ENCODE measurements at places on chromosomes 4 and X.

- DNase-seq: no peak
Observed at GRCh38 chr4:100128338-100128737, 61.9 kb downstream of the DDIT4L start.

GRCh38 chrX:110315551-110315950, 2.3 kb downstream of the AMMECR1 start:
- DNase-seq: no peak

- DNase-seq: no peak
Observed at GRCh38 chr4:25190407-25190806, 30.2 kb upstream of the SEPSECS start.

- DNase-seq: no peak
Observed at GRCh38 chrX:111955901-111956300, 79.9 kb downstream of the TRPC5OS start.

DNA sequence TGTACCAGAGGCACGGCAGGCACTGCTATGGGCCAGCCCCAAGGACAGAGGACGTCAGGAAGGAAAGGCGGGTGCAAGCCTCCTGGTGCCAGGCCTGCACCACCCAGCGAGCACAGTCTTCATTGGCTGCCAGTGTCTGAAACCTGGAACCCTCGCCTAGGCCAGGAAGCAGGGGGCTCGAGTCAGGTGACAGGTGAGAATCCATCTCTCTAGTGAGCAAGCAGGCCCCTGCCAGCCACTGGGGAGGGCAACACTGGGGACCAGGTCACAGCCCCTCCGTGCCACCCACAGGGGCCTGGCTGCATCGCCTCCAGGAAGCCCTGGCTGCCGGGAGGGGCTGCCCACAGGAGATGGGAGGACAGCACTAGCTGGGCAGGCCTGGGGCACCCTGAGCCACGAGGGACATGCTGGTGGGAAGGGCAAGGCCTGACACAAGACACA, 6.9 kb upstream of the HAUS3 start:
- DNase-seq: no peak

- no peak for DNase-seq
Observed at GRCh38 chrX:54230435-54231148, 47.5 kb upstream of the FAM120C start.

GRCh38 chr4:168955674-168956073, 54.4 kb downstream of the CBR4 start:
- no peak for DNase-seq

GRCh38 chrX:77917294-77917933, 6.9 kb downstream of the ATP7A start:
- DNase-seq: no peak

DNA sequence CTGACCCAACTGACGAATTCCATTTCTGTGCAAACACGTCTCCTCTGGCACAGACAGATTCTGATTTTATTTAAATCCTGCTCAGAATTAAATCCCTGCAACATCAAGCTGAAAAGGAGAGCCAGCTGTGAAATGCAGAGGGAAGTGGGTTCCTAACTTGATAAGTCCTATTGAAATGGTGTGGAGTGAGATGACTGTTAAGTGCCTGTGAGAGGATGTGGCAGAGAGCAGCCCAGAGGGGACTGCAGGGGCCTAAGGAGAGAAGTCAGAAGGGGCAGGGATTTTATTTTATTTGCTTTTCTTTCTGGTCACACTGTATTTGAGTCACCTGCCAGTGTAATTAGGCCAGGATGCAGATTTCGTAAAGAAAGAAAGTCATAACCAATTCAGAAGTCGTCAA, 277.4 kb downstream of the NKX6-1 start:
- no peak for DNase-seq

- no peak for DNase-seq
Observed at GRCh38 chr4:94305466-94306225, 37.0 kb downstream of the HPGDS start.

- no peak for DNase-seq
Observed at GRCh38 chrX:63746715-63747114, 38.3 kb downstream of the ARHGEF9 start.

DNA sequence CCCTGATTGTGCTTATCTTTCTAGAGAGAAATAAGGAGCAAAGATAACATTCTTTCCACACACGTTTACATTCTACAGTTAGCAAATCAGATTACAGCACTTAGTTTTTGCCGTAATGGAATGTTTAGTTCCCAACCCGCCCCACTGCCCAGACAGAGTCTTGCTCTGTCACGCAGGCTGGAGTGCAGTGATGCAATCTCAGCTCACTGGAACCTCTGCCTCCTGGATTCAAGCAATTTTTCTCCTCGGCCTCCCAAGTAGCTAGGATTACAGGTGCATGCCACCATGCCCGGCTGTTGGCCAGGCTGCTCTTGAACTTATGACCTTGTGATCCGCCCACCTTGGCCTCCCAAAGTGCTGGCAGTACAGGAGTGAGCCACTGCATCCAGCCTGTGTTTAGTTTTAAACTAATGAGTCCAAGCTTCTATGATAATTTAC, 8.4 kb upstream of the PRPS1 start:
- DNase-seq: no peak

GRCh38 chr4:136922066-136922465, 610.2 kb downstream of the PCDH18 start:
- no peak for DNase-seq

- DNase-seq: no peak
Observed at GRCh38 chr4:143362349-143363046, 25.8 kb downstream of the GAB1 start.

DNA sequence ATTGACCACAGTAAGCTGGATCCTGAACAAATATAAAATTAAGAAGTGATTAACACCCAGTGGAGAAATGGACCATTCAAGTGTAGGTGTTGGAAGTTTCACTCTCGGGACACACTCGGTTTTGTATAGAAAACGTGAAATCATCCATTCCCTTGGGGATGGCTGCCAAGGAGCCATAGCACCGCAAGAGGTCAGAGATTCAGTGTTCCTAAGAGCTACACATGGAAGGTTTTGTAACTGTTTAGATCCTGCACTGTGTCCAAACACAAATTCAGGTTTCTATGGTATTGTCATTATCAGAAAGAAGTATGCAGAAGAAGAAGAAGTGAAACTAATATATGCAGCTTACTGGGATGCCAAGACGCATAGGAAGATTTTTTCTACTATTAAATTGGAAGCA, 281.0 kb downstream of the LDB2 start:
- DNase-seq: no peak

GRCh38 chr4:169438057-169438480, 167.3 kb upstream of the SH3RF1 start:
- DNase-seq: no peak

DNA sequence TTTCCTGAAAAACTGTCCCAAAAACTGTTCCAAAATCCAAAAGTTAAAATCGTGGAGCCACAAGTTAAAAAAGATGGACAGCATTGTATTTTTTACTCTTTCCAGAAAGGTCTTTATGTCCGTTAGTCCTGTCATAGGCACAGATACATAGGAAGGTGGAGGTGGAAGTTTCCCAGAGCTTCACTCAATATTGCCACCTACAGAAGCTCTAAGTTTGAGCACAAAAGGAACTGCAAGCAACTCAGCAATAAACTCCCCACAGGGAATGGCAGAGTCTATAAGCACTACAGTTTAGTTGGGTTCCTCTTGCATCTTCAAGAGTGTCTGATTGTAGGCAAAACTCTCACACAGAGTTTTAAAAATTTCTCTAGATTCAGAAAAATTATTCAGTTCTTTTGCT, 22.0 kb upstream of the UGT2B4 start:
- DNase-seq: no peak

DNA sequence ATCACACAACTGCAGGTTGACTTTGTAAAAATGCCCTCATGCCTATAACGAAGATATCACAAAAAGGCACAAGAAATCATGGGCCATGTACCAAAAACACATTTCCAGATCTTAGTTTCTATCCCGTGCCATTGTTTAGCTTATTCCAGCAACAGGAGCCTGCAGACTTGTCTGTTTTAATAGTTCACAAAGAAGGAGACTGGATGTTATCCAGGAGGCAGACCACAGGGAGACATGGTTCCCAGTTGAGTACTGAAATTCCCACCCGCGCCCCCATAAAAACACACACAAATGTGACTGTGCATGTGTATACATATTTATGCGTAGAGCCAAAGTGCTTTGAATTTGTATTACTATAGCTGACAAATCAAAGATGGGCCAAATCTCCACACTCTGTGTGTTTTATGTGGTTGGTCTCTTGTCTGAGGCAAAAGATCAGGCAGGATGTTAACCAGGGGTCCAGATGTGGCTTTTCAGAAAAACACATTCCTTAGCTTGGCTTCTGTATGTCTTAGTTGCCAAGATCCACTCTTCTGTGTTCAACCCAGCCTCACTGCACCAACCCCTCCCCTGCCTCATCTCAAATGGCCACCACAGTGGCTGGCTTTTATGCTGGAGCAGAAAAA, 469.2 kb upstream of the DIPK2B start:
- DNase-seq: no peak

DNA sequence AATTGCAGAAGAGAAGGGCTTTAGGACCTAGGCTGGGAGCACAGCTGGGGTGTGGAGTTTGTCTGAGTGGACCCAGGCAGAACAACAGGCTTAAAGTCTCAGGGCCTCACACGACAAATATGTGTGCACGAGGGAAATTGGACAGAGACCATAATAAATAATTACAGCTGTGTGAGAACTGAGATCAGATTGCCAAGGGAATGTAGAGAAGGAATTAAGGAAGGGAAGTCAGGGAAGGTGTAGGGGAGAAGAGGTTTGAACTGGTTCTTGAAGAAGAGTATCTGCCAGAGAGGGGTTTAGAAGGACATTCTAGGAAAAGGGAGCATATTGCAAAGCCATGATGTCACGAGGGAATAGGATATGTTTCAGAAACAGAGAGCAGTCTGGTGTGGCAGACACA, 120.7 kb upstream of the TSPAN5 start:
- DNase-seq: no peak

DNA sequence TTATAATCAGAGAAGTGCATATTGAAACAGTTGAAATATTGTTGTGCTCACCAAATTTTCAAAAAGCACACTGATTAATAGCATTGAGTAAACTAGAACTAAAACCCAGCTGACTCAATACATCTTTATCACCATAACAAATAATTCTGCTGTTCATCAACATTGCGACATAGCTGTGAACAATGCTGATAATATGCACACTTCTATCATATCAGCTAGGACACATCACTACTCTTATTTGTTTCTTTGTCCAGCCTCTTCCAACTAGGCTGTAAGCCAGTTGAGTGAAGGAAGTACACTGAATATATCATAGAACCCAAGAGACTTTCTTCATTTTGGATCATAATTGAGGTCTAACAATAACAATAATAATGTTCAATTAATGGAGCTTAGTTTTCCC, 349.7 kb downstream of the IQCM start:
- DNase-seq: no peak

DNA sequence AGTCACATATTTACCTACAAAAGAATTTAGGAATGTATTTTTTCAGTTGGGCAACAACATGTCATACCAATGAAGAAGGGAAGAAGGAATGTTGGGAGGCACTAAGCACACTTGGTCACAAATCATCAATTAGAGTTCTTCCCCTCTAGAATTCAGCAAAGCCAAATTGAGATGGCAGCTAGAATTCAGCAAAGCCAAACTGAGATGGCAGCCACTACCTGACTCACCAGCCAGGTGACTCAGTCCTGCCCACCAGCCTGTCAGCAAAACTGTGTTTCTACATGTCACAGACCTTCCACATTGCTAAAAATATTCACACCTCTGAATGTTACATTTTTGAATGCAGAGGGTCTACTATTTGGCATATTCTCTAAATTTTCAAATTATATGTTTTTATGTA, 63.2 kb upstream of the NOCT start:
- peak; percentile 15 for DNase-seq

- DNase-seq: no peak
Observed at GRCh38 chr4:124862261-124862660, 149.7 kb upstream of the ANKRD50 start.

- no peak for DNase-seq
Observed at GRCh38 chrX:155577682-155578081, 35.1 kb downstream of the TMLHE start.

DNA sequence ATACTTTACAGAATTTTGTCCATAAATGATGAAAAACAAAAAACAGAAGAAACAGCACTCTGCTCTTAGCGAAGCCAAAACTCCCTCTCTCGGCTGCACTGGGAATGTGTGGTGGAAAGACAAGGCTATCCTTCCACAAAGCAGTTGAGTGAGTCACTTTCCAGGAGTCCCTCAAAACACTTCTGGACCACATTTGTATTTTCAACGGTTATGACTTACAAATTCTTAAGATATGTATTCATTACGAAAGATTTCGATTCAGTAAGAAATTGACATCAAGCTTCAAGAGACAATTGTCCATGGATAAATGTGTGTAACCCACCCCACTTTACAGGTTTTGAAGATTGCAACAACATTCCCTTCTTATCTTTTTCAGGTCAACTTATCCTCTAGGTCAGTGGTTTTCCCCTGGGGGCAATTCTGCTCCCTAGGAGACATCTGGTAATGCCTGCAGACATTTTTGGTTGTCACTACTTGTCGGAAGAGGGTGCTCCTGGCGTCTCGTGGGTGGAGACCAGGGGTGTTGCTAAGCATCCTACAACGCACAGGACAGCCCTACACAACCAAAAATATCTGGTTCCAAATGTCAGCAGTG, 66.7 kb upstream of the MTNR1A start:
- DNase-seq: no peak

- DNase-seq: no peak
Observed at GRCh38 chr4:66853845-66854244, 691.5 kb downstream of the CENPC start.

GRCh38 chrX:54602563-54602962, 72.5 kb downstream of the GNL3L start:
- DNase-seq: no peak

DNA sequence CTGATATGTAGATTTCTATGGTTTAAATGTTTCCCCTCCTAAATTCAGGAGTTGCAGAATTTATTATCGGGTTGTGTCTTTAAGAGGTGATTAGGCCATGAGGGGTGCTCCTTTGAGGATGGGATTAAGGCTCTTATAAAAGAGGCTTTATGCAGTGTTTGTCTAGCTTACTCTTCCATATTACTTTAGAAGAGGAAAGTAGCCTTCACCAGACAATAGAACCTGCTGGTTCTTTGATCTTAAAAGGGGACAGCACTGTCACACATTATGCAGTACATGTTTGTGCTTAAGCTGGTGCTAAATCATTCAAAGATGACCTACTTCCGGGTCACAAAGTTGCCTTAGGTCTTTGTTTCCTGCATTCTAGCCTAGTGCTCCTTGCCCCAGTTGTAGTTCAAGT, 81.0 kb downstream of the CPXCR1 start:
- DNase-seq: no peak

- DNase-seq: no peak
Observed at GRCh38 chr4:166822386-166822785, 411.9 kb downstream of the SPOCK3 start.
